ENCODE measurements at places on chromosomes 4 and X.
A peak's percentile ranks its signal among the peaks of the same experiment; 100 is the strongest.

GRCh38 chr4:133450813-133451212, 301.7 kb downstream of the PCDH10 start:
- DNase-seq, result no peak

DNA sequence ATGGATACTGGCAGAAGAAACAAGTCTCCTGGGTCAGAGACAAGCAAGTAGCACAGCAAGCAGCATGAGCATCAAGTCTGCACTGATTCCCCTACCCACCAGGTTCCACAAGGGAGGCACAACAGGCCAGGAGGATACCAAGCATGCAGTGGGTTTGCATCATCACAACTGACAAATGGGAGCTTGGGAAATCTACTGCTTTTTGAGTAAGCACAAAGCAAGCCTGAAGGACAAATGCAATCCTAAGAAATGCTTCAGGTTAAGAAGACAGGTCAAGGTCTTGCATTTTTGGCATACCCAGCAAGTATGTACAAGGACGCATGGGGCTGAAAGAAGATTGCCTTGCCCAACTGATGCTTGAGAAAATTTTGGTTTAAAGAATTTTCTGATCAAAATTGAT, 279.6 kb downstream of the PDGFC start:
- no peak for DNase-seq

DNA sequence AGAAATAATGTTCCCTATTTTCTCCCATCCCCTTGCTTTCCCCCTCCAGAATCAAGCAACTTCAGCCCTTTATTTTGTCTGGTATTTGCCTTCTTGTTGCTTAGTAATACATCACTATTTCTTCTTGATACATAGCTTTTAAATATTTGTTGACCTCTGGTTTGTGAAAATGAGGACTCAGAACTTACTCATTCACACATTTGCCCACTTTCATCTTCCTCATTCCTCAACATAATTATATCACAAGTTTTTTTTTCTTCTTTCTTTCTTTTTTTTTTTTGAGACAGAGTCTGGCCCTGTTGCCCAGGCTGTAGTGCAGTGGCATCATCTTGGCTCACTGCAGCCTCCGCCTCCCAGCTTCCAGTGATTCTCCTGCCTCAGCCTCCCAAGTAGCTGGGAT, 28.9 kb upstream of the NDUFC1 start:
- peak; percentile 5 for DNase-seq

- no peak for DNase-seq
Measured at GRCh38 chr4:178602833-178603232, 1160.6 kb upstream of the AGA start.

- DNase-seq, result no peak
Measured at GRCh38 chr4:1253831-1254230, 4.9 kb upstream of the CTBP1 start.

DNA sequence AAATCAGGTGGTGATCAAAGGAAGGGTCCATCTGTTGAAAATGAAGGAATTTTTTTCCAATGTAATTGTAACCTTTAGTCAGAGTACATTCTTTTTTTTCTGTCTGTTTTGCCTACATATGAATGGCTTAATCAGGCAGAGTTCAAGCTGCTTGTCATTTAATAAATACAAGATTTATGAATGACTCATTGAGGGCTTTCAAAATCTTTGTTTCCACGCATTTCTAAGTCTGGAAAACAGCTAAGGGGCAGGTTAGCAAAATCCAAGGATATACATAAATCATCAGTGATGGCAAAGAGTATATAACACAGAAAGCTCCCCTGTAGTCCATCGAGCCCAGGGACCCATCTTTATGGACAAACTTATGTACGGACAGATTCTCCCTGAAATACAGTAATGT, 1.8 kb downstream of the CA5B start:
- DNase-seq, result no peak

DNA sequence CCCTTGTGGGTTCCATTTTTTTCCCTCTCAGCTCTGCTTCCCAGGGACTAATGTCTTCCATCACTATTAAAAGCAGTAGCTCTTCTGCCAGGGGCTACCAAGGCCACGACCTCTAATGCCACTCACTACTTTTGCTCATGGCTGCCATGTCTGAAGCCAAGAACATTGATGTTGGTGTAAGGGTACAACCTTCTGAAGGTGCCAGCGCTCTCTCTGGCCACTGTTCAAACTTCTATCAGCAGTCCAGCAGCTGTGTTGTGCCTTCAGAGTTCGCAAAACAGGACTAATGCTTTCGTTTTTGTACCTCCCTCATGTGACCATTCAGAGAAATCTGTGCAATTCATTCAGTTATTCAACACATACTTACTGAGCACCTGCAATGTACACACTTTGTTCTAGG, 121.5 kb upstream of the ENPEP start:
- no peak for DNase-seq

DNA sequence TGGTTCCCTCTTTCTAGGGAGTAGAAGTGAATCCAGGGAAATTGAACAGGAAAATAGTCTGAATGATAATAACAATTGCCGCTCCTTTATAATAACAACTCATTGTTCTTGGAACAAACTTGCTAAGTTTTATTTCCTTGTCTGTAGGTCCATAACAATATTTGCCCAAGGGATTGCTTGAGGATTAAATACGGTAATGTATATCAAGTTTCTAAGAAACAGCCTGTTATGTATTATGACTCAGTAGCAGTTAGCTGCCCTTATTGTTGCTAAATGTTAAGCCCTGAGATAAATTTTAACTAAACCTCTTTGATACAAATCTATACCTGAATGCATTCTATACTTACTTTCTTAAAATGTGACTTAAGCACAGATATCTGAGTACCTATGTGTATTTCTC, 215.9 kb upstream of the AADAT start:
- no peak for DNase-seq

GRCh38 chr4:159178151-159178546, 75.3 kb downstream of the RAPGEF2 start:
- no peak for DNase-seq

- no peak for DNase-seq
Measured at GRCh38 chrX:110794601-110795000, 1.0 kb downstream of the CHRDL1 start.

DNA sequence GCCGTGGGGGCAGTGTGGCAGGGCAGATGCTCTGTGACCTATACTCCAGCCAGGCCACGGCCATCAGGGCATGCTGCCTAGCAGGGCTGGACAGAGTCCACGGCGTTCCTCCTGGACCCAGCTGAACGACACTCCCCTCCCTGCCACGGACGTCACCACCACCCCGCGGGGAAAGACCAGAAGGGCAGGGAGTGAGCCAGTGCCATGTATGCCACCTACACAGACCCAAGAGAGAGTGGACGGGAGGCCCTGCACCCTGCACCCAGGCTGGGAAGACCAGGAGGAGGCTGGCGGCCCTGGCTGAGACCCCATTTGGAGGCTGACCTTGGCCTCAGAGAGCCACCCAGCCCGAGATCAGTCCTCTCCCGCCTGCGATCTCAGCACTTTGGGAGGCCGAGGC, 101.9 kb downstream of the FAM53A start:
- no peak for DNase-seq

DNA sequence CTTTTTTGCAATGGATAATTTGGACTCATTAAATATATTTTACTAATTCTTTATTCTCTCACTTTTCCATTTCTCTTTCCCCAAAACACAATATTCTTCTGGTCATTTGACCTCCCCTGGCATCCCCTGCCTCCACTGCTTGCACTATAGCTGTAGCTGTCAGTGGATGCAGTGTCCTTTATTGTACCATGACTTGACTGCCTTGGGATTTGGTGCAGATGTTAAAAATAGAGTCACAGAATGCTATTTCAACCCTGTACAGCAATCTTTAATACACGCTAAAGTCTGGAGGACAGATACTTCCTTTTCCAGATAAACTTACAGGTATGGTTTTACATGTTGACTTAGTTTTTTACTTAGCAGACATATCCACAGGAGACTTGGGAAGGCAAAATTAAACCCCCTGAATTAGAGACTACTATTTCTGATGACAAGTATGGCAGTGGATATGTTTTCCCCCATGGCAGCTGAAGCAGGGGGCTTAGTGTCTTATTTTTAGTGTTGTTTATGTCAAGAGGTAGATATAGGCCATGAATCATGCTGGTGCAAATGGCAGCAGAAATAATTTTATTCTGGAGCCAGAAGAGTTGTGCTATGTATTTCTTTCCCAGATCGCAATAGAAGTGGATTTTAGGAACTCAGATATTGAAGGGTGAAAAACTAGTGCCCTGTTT, 461.4 kb downstream of the NAF1 start:
- DNase-seq, result no peak

DNA sequence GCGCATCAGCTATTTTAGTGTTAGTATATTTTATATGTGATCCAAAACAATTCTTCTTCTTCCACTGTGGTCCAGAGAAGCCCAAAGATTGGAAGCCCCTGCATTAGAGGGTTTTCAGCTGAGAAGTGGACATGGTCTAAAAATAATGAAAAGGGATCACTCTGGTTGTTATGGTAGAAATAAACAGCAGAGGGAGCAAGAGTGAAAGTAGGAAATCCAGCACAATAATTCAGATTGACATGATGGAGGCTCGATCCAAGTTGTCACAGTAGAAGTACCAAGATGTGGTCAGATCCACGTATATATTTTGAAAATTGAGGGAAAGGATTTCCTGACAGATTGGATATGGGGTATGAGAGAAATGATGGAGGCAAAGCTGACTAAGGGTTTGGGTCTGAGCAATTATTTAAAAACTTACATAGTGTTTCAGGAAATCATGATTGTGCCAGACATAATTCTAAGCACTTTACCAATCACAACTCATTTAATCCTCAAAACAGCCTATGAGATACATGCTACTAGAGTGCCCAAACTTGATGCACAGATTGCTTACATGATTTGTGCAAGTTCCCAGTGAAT, 17.0 kb upstream of the TMEM144 start:
- no peak for DNase-seq

GRCh38 chr4:7503559-7504249, 69.0 kb upstream of the PSAPL1 start:
- DNase-seq, result no peak

DNA sequence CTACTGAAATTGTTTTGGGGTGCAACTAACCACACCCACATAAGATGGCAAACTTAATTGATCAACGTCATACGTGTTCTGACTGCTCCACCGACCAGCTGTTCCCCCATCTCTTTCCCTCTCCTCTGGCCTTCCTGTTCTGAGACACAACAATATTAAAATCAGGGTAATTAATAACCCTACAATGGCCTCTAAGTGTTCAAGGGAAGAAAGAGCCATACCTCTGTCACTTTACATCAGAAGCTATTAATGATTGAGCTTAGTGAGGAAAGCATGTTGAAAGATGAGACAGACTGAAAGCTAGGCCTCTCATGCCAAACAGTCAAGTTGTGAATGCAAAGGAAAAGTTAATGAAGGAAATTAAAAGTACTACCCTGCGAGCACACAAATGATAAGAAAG, 173.9 kb upstream of the FTHL17 start:
- no peak for DNase-seq

- DNase-seq, result no peak
Measured at GRCh38 chr4:3836406-3836755, 70.2 kb downstream of the ADRA2C start.

DNA sequence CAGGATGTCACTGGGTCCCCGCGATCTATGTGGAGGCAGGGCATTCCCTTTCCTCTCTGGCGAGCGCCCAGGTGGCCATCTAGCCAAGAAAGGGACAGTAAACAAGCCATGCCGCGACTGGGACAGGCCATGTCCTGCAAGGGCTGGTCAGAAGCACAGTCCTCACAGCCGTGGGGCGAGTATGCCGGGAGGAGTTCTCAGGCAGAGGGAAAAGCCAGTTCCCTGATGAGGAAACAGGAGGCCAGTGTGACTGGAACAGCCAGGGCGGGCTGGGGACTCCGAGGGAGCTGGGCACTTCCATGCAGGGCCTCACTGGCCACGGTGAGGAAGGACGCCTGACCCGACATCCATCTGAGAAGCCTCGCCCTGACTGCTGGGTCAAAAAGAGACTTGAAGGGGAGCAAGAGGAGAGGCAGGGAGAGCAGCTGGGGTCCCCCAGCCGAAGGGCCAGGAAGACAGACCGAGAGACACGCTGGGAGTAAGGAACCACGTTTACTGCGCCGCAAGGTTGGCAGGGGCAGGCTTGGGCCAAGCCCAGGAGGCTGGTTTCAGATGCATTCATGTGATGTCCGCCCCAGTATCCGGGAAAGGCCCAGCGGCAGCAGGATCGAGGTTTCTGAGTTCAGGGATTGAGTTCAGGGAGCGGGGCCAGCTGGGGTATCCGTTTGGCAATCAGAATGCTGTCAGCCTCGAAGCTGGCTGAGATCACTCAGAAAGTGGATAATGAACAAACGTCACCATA, 15.0 kb downstream of the CFAP99 start:
- no peak for DNase-seq

DNA sequence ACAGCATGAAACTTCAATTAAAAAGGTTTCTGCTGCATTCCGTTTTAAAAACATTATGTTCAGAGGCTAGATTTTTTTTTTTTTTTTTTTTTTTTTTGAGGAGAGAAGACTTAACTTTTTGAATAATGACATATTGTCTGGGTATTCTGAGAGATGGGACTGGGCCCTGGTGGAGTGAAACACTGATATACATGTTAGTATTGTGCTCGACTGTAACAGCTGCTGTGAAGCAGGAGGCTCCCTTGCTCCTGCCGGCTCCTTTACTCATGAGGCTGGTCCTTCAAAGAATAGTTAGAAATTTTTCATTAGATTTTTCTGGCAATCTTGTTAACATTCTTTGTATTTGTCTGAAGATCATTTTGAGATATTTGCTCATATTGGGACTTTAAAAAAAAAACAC, 73.3 kb downstream of the TMEM131L start:
- no peak for DNase-seq

GRCh38 chr4:129248621-129249020, 152.7 kb downstream of the C4orf33 start:
- no peak for DNase-seq

DNA sequence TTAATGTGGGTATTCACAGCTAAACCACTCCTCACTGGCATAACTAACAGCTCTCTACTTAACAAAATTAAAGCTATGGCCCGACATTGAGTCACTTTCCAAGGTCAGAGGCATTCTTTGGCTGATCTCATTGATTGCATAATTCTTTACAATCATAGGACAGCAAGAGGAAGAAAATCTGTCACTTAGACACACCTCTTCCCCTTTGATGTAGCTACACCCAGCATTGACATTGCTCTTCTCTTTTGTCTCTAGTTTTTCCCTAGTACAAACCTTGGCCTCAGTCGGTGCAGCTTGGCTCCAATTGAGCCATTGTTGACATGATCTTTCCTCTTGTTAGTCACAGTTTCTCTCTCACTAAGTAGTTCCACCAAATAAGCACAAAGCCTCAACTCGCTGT, 313.3 kb upstream of the ACTRT1 start:
- no peak for DNase-seq
